GM12865 (cell line): ENCODE measurements at places on chromosomes 13 and 19.
A peak's percentile ranks its signal among the peaks of the same experiment; 100 is the strongest.

- no peak for DNase-seq
These were observed 12.0 kb downstream of the PIAS4 start for GRCh38 chr19:4019578-4019977.

GRCh38 chr13:39016087-39016486, 21.8 kb downstream of the PROSER1 start:
- peak; percentile 49 for DNase-seq

- no peak for DNase-seq
These were observed 196.6 kb downstream of the NALCN start for GRCh38 chr13:101219609-101220265.

DNA sequence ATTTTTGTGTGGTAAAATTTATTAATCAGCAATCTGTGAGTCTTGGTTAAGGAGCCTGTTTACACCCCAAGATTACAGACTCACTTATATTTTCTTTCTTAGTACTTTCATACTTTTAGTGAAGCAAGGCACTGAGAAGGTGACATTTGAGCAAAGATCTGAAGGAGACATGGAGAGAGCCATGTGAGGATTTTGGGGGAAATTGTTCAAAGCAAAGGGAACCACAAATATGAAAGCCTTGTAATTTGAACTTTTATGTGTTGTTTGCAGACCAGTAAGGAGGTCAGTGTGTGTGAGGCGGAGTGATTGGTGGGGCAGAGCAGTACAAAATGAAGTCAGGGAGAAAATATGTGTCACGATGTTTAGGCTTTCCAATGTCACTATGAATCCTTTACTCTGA, 140.7 kb upstream of the KLF12 start:
- no peak for DNase-seq

DNA sequence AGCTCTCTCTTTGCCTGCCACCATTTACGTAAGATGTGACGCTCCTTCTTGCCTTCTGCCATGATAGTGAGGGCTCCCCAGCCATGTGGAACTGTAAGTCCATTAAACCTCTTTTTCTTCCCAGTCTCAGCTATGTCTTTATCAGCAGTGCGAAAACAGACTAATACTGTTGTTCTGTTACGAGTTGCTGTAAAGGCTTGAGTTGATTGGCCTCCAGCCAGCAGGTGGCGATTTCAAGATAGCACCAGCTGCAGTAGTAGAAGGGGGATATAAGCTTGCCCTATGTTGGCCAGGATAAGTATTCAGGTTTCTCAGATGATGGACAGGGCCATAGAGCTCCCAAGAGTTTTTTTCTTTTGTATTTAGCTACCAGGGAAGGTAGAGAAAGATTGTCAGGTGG, 385.5 kb downstream of the MZT1 start:
- DNase-seq = no peak

GRCh38 chr19:18931316-18932162, 9.5 kb downstream of the HOMER3 start:
- no peak for DNase-seq

DNA sequence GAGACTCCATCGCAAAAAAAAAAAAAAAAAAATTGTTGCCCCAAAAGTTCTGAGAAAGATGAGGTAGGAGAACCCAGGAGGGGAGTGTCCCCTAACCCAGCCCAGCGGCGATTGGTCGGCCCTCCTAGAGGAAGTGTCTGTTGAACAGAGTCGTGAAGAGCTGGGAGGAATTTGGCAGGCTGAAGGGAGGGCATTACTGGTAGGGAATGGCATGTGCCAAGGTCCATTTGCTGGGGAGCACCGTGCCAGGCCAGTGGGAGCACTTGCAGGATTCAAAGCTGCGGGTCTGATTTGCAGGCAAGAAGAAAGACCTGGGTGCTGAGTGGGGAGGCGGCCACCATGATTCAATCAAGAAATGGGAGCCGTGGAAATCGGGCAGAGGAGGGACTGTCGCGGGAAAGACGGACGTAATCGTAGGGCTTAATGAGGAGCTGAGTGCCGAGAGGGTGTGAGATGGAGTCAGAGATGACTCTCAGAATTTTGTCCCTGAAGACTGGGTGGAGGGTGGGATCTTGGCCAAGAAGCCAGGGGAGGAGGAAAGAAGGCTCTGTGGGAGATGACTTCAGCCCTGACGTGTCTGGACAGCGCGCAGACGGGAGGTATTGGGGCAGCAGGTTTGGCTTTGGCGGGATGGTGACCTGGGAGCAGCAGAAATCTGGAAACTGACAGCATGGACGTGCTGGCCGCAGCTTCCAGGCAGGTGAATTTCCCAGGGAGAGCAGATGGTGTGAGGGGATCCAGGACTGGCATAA, 15.4 kb downstream of the CERS4 start:
- no peak for DNase-seq

GRCh38 chr13:98476106-98476505, 100.8 kb downstream of the STK24 start:
- DNase-seq = peak; percentile 79

DNA sequence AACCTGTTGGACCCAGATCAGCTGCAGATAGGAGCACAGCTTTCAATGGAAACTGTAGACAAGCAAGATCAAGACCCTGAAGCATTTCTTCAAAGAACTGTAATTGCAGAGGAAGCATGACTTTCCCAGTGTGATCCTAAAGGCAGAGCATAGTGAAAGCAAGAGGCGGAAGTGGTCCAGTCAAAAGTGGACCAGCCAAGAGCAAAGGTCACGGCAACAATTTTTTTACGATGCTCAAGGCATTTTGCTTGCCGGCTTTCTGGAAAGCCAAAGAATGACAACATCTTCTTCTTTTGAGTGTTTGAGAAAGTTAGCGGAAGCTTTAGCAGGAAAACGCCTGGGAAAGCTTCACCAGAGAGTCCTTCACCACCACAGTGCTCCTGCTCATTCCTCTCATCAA, 111.6 kb downstream of the RNF17 start:
- DNase-seq = no peak

DNA sequence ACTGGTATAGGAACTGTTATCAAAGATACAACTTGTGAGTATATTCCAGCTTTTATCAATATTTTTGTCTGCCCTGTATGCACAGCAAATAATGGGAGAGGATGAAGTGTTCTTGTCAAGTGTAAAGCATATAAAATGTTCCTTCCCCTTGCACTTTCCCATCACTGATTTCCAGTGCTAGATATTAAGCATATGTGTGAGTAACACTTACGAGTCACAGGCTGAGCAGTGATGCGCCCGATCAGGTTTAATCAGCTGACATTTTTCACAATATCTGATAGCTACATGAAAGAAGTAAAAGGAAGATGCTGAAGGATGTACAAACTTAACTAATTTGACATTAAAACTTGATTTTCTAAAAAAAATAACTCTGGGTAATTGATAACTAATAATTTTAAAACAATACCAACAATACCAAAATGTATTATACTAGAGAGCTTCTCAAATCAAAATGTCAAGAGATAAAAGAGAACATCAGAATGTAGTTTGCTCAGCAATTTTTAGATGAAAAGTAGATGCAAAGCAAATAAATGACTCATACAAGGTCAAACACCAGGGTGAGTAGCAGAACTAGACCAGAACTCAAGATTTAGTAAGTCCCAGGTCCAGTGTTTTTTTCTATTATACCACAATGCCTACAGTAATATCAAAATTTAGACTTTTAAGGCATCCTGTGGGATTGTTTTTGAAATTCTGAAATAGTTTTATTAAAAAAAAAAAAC, 56.4 kb downstream of the ZDHHC20 start:
- DNase-seq = no peak

DNA sequence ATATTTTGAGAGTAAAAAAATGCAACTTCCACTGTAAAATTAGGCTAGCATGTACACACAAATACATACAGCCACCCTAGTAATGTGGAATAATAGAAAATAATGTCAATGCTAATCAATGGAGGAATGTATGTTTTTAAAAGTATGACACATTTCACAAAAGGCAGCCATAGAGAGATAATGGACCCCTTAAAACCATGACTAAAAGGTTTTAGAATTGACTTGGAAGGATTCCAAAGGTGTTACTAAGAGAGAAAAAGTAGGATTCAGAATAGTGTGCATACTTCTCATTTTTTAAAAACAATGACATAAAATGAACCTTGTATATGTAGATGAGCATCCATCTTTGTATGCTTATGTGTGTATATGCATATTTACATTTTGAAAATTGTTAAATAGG, 597.9 kb upstream of the PCDH9 start:
- DNase-seq = no peak

DNA sequence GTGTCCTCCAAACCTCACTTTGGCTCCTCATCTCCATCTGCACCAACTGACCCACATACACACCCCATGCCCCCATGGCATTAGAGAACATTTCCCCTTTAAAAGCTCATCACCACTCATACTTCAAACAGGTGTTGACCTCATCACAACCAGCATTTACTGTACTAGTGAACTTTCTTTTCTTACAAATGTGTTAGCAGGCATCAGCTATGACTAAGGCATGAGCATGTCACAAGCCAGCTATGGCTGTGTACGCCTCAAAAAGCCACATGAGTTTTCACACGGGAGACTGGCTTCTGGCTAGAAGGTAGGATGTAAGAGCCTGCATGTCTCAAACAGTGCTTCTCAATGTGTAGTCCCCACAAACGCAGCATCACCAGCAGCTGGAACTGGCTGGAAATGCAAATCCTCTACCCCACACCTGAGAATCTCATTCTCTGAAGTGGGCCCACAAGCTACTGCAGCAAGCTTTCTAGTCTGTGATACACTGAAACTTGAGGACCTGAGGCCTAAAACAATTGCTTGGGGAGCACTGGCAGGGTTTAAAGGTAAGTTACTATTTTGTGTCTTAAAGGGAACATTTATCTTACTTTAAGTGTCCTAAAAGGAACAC, 66.8 kb downstream of the TUBGCP3 start:
- DNase-seq = no peak

DNA sequence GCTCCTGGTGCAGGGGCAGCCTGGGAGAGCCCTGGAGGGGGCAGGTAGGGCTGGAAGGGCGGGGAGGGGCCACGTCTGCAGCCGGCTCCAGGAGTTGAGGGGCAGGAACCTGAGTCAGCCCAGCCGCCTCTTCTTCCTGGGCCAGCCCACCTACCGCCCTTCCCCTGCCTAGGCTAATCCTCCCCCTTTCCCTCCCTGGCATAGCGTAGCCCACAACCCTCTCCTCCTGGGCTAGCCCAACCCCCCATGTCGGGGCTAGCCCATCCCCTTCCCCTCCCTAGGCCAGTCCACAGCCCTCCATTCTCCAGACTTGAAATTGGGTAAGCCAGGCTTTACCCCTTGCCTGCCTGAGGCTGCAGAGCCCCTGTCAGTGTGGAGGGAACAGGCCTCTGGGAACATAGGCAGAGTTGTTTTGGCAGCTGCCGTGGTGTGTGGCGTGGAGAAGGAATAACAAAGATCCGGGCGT, 20.6 kb upstream of the WDR18 start:
- DNase-seq = no peak

DNA sequence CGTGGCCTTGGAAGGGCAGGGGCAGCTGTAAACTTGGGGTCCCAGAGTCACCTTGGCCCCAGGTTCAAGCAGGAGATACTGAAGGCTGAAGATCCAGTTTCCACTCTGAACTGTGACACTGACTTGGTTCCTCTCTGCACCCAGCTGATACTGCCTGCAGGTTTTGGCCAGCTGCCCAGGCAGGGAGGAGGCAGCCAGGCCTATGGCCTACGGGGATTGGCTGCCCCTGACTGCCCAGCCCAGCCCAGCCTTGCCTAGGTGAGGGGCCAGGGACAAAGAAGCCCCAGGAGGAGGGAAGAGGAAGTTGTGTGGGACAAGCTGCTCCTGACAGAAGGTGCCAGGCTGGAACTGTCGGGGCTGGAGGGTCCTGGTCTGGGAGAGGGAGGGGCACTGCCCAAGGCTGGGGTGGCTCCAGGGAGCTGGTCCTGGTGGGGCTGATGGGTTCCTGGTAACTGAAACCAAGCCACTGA, 51.7 kb upstream of the CYP4F8 start:
- DNase-seq = no peak

GRCh38 chr19:45779231-45780145, 2.8 kb downstream of the DMPK start:
- DNase-seq = peak; percentile 91

GRCh38 chr19:29539131-29539530, 13.3 kb downstream of the VSTM2B start:
- no peak for DNase-seq

- DNase-seq = no peak
These were observed 1634.2 kb downstream of the PCDH9 start for GRCh38 chr13:65595916-65596315.

GRCh38 chr13:30866677-30867076, 39.4 kb upstream of the MEDAG start:
- DNase-seq = no peak

GRCh38 chr19:8575467-8575997, 1.7 kb downstream of the MYO1F start:
- DNase-seq = no peak

DNA sequence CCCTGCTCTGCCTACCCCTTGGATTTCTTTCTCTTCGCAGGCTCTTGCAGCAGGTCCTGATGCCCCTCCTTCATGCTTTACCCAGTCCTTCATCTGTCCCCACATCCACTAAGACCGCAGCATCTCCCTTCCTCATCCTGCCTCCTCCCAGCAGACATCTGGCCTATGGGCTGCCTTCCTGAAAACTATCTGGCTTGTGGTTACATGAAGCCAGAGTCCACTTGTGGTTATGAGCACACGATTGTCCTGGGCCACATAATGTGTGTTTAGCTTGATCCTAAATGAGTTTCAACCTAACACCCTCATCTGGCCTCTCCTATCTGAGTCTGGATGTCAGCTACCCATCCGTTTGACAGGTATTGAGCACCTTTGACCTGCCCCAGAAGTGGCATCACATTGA, 5.5 kb upstream of the ZNF175 start:
- DNase-seq = no peak

GRCh38 chr13:66914155-66914554, 316.0 kb downstream of the PCDH9 start:
- DNase-seq = no peak

DNA sequence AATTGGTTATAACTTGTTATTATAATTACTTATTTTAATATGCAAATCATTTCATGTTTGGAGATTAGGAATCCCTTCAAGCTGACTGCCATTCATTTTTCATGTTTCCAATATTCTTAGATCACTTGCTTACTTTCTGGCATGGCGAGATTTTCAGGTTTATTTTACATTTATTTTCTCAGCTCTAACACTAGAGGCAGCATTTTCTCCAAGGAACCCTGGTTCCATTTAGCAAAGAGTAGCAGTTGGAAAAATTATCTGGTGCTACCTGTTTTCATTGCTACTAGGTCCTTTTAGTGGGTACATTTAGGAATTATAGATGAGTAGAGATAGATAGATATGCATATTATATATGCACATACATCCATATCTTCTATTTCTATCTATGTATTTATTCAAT, 90.9 kb upstream of the TRPC4 start:
- no peak for DNase-seq

DNA sequence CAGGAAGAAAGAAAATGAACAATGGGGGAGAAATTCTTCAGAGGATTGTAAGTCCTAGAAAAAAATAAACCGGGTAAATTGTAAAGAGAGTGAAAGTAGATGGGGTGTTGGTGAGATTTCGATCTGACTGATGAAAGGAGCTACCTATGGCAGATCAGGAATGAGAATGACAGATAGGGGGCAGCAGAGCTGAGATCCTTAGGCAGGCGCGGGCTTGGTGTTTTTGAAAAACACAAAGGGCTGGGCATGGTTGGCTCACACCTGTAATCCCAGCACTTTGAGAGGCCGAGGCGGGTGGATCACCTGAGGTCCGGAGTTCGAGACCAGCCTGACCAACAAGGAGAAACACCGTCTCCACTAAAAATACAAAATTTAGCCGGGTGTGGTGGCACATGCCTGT, 1468.6 kb upstream of the SLC10A2 start:
- DNase-seq = no peak

- peak; percentile 16 for DNase-seq
These were observed 304.0 kb downstream of the SPRY2 start for GRCh38 chr13:80036845-80037504.
